ENCODE measurements at places on chromosomes 16 and 17.

- DNase-seq = no peak
Observed at GRCh38 chr16:30110661-30111060, 2.7 kb downstream of the GDPD3 start.

DNA sequence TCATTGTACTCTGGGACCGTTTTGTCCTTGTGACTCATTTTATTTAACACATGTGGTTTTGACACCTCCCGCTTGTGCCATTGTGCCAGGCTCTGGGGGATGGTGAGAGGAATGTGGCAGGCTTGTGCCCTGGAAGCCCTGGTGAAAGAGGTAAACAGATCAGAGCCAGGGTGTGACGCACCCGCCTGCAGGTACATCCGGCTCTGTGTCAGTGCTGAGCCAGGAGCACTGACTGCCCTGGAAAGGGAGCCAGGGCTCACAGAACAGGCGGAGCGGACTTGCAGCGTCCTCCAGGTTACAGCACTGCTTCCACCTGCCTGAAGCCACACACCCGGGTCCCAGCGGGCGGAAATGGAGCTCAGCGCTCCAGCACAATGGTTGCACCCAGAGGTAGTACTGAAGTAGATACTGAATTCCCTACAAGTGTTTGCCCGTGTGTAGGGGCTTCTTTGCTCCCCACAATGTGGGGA, 30.6 kb downstream of the CDRT15 start:
- DNase-seq = peak; percentile 73

GRCh38 chr16:72620348-72620747, 427.6 kb downstream of the ZFHX3 start:
- no peak for DNase-seq

DNA sequence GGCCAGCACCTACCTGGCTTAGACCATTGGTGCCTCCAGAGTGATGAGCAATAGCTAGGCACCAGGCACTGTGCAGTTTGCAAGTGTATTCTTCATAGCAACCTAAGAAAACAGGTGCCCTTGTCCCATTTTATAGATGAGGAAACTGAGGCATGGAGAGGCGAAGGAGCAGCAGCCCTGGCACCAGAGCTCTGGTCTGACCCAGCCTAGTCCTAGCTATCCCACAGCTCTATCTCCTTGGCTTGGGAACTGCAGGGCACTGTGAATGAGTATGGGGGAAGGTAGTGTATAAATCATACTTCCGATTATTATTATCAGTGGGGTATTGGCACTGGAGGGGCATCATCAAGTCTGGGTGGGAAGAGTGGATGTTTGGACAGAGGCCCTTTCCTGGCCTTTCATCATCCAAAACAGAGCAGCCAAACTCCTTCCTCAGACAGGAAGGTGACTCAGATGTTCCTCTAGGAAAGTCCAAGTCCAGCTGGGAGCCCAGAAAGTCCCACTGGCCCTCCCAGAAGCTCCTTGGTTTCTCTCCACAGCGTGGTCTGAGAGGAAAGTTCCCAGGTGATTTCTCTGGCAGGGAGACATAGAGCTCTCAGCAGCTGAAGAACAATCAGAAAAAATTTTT, 32.0 kb upstream of the PLLP start:
- DNase-seq = no peak

GRCh38 chr16:30490210-30490609, 17.7 kb downstream of the ITGAL start:
- DNase-seq = no peak

GRCh38 chr16:27344721-27345120, 30.9 kb downstream of the IL4R start:
- DNase-seq = no peak

DNA sequence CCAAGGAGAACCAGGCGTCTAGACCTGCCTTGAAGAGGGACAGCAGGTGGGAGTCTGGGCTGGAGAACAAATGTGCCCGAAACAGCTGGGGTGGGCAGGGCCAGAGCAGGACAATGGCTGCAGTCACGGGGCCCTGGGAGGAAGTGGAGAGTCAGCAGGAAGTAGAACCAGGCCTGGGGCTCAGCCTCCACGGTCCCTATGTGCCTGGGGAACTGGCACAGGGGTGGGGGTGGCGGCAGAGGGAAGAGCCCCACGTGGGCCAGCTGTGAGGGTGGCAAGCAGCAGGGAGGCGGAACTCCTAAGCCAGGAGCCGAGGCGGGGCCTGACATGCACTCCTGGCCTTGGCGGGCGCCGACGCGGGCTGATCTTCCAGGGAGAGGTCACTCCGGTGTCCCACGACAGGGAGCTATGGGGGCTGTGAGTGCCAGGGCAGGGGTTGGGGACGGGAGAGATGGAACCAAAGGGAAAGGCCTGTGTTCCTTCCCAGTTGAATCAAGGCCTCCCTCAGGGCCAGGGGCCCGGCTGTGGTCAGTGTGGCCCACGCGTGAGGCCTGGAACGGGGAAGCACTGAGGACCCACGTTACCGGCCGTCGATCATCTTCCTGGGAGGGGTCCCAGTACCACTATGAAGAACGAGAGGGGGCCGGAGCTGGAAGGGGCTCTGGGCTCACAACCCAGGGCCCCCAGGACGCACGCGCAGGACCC, 42.7 kb downstream of the TIMM22 start:
- no peak for DNase-seq

DNA sequence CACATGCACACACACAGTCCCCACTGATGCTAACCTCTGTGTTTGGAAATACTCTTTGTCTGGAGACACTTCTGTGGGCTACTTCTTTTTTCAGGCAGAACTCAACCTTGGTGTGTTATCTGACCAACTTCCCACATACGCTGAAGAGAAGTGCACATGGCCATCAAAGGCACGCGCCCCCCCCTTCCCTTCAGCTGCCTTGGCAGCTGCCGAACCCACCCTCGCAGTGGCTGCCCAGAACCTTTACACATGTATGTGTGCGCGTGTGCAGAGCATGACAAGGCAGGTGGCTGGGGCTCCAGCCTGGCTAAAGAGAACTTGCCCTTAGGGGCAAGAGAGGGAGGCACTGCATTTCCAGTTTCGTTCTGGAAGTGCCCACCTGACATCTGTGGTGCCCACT, 3.9 kb downstream of the RAPGEFL1 start:
- no peak for DNase-seq

GRCh38 chr16:29974291-29975133, 844 bp downstream of the TAOK2 start:
- no peak for DNase-seq

GRCh38 chr16:62870554-62870953, 834.3 kb upstream of the CDH8 start:
- DNase-seq = no peak

GRCh38 chr17:76544546-76545365, 4.9 kb downstream of the PRCD start:
- DNase-seq = no peak

DNA sequence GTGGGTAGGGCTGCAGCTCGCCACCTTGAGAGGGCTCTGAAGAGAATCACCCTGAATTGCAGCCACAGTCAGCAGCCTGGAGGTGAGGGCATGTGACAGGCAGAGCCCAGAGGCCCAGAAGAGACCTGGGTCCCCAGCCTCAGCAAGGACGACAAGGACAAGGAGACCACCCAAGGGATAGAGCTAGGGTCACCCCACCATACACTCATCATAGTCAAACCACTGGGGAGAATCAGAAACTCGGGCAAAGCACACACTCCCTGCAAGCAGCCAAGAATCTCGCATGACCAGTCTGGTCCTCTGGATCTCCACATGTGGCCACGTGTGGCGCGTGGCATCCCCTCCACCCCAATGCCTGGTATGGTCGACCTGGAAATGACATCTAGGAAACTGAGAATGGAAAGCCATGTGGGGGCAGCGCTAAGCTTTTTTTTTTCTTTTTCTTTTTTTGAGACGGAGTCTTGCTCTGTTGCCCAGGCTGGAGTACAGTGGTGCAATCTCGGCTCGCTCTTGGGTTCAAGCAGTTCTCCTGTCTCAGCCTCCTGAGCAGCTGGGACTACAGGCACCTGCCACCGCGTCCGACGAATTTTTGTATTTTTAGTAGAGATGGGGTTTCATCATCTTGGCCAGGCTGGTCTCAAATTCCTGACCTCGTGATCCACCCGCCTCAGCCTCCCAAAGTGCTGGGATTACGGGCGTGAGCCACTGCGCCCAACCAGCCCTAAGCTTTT, 4.6 kb upstream of the SPHK1 start:
- no peak for DNase-seq

DNA sequence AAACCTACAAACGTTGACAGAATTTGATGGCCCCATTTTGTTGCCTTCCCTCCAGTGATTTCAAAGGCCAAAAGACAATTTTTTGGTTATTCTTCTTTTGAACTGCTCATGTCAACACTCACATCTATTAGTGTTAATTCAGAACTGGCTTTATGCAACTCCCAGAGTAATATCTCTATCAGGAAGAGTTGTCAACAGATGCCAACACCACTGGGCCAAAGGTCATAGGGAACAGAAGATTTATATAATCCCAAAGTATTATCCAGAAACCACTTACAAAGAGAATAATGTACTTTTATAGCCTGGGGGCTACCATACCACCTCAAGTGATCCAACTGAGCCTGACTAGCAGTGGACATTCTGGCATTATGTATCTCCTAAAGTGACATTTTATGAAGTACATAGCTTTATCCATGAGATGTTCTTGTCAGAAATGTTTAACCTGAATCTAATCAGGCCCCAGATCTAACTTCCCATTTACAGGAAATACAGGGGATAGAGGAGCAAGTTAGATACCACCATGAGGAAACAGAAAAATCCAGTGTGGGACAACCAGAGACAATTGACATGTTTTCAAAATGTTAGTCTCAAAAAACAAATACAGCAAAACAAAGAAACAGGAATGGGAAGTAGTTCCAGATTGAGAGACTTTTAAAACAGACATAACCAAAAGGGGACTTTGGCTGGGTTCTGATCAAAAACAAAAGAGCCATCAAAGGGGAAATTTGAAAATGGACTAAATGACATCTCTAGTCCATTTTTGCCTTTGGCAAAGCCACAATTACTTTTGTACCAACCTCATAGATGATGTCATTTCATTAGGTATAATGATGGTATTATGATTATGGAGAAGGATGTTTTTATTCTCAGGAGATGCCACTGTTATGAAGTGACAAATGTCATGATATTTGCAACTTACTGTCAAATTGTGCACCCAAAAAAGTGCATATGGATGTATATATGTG, 18.5 kb downstream of the FAM117A start:
- no peak for DNase-seq

- no peak for DNase-seq
Observed at GRCh38 chr16:21644674-21645073, 7.7 kb downstream of the IGSF6 start.

DNA sequence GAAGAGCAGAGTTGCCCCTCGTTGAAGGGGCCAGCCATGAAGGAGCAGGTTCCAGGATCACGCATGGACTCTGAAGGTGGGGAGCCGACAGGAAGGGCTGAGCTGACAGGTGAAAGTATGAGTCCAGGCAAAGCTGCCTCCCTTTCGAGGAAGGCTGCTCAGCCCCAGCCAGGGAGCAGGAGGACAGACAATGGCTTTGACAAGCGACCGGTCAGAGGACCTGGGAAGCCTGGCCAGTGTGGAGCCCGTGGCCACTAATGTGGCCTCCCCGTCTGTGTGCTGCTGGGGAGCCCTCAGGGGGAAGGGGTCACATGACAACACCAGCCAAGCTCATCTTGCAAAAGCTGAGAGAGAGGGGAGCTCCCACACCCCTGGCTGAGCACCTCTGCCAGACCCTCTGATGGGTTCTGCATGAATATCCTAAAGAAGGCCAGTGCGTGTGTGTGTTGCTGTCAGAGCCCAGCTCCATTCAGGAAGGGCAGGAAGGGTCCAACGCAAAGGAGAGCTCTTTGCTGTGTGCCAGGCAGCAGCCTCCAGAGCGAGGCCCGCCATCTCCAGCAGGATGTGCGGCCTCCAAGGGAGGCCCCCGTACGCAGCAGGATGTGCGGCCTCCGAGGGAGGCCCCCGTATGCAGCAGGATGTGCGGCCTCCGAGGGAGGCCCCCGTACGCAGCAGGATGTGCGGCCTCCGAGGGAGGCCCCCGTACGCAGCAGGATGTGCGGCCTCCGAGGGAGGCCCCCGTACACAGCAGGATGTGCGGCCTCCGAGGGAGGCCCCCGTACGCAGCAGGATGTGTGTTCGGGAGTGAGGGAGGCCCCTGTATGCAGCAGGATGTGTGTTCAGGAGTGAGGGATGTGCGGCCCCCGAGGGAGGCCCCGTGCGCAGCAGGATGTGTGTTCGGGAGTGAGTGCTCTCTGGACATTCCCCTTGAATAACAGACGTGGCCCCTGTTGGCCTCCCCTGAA, 102.1 kb upstream of the CHMP6 start:
- no peak for DNase-seq

DNA sequence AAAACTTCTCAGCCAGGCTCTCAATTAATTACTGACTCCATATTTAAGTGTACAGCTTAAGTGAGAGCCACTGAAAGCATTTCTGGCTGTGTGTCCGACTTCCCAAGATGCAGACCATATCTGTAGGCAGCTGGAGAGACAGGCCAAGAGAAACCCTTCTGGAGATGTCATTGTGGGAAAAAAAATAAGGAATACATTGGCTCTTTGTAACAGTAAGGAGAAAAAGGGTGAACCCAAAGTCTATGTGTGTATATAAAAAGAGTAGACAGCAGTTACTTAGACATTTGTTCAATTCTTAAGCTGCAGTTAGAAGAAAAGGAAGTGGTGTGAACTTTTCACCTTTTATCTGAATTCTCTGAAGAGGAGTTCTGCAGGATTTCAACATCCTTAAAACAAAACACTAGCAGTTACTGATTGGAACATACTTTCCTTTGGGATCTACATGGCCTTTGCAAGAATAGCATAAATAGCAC, 21.7 kb downstream of the FAM117A start:
- DNase-seq = no peak

DNA sequence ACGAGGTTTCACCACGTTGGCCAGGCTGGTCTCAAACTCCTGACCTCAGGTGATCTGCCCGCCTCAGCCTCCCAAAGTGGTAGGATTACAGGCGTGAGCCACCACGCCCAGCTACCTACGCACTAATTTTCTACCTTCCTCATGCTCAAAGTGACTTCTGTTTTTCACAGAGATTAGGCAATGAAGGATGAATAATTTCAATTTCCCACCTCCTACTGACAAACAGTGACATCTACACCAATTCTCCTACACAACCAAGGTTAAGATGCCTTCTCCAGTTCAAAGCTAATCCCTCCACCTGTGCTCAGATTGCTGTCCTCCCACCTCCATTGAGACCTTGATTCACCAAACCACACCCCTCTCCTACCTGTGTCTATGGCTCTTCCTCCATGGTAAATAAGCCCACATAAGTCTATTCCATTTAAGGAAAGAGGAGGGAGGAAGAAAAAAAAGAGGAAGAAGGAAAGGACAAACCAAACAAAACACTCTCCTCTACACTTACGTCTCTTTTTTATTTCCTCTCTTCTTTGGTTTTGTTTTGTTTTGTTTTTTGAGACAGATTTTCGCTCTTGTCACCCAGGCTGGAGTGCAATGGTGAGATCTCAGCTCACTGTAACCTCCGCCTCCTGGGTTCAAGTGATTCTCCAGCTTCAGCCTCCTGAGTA, 5.5 kb upstream of the MED11 start:
- no peak for DNase-seq

GRCh38 chr17:28763137-28763799, 19.5 kb downstream of the TRAF4 start:
- no peak for DNase-seq

GRCh38 chr17:57946798-57947358, 8.3 kb downstream of the CUEDC1 start:
- peak; percentile 28 for DNase-seq

Data from activated CD8-positive, alpha-beta memory T cell treated with anti-CD3 and anti-CD28 coated beads, Interleukin-2, amount 50 U/mL, for 4 hours (primary cell).